ENCODE measurements at places on chromosomes 7 and 10. TPM values are rescaled to one million over a fixed set of nuclear protein-coding genes. Genes with fewer than 3 reads are reported as not detected.

The OR6B1 gene
- not detected for total RNA-seq

DNA sequence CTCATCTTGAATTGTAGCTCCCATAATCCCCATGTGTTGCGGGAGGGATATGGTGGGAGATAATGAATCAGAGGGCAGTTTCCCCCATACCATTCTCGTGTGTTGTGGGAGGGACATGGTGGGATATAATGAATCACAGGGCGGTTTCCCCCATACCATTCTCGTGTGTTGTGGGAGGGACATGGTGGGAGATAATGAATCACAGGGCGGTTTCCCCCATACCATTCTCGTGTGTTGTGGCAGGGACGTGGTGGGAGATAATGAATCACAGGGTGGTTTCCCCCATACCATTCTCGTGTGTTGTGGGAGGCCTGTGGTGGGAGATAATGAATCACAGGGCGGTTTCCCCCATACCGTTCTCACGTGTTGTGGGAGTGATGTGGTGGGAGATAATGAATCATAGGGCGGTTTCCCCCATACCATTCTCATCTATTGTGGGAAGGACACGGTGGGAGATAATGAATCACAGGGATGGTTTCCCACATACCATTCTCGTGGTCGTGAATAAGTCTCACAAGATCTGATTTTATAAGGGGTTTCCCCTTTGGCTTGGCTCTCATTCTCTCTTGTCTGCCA lies 271.0 kb downstream of the MAD1L1 start:
- no peak overlapping the region for H3K27ac ChIP-seq
- no peak overlapping the region for H3K4me3 ChIP-seq
- no peaks in the 10 kb centered on the region for H3K36me3 ChIP-seq
- no peaks in the 10 kb centered on the region for H3K27me3 ChIP-seq

- no peak overlapping the region for H3K27ac ChIP-seq
- no peaks in the 10 kb centered on the region for H3K36me3 ChIP-seq
- H3K4me1 ChIP-seq: no peaks in the 10 kb centered on the region
- DNase-seq: no peak
- no peaks in the 10 kb centered on the region for H3K27me3 ChIP-seq
Observed at GRCh38 chr10:90930070-90930837, 9.4 kb upstream of the ANKRD1 start.

The TMEM209 gene
- total RNA-seq: 11.6 TPM

GRCh38 chr10:63760034-63760707 lies 239.0 kb downstream of the REEP3 start:
- H3K4me1 ChIP-seq: no peaks in the 10 kb centered on the region
- no peaks in the 10 kb centered on the region for H3K36me3 ChIP-seq
- DNase-seq: no peak
- H3K27ac ChIP-seq: no peak overlapping the region
- H3K4me3 ChIP-seq: no peak overlapping the region

DNA sequence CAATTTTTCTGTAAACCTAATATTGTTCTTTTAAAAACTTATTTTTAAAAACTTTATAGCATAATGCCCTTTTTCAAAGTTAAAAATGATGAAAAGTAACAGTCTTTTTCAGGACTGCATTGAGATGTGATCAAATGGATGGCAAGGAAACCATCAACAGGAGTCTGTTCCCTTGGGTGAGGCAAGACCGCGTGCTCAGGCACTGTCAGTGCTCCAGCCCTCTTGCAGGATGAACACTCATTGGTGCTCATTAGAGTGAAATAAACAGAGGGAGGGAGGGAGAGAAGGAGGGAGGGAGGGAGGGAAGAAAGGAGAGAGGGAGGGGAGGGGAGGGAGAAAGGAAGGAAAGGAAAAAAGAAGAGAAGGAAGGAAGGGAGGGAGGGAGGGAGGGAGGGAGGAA lies 145.7 kb upstream of the CHST15 start:
- H3K36me3 ChIP-seq: no peaks in the 10 kb centered on the region
- no peak overlapping the region for H3K4me3 ChIP-seq
- no peaks in the 10 kb centered on the region for H3K27me3 ChIP-seq
- no peak for DNase-seq
- no peaks in the 10 kb centered on the region for H3K4me1 ChIP-seq
- no peak overlapping the region for H3K27ac ChIP-seq

DNA sequence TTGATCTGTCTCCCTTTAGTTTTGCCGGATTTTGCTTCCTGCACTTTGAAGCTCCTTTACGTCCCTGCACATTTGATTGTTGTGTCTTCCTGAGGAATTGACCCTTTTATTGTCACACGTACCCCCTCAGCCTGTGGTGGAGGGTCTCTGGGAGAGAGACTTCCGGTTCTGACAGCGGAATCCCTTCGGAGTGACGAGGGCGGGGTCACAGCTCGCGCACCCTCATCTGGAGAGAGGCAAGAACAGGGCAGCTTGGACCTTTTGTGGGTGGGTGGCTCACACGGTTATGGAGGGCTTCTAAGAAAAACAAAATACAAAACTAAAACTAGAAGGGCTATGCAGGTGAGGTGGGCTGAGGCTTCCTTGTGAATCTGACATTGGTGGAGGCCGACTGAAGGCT lies 26.0 kb downstream of the AMZ1 start:
- H3K4me1 ChIP-seq: no peaks in the 10 kb centered on the region
- no peak overlapping the region for H3K4me3 ChIP-seq
- H3K27ac ChIP-seq: no peak overlapping the region
- DNase-seq: no peak
- no peaks in the 10 kb centered on the region for H3K27me3 ChIP-seq

The COL17A1 gene
- 128 TPM for total RNA-seq

Measured in Peyer's patch (tissue), 4 donors.